ENCODE measurements at places on chromosomes 16 and 17.

DNA sequence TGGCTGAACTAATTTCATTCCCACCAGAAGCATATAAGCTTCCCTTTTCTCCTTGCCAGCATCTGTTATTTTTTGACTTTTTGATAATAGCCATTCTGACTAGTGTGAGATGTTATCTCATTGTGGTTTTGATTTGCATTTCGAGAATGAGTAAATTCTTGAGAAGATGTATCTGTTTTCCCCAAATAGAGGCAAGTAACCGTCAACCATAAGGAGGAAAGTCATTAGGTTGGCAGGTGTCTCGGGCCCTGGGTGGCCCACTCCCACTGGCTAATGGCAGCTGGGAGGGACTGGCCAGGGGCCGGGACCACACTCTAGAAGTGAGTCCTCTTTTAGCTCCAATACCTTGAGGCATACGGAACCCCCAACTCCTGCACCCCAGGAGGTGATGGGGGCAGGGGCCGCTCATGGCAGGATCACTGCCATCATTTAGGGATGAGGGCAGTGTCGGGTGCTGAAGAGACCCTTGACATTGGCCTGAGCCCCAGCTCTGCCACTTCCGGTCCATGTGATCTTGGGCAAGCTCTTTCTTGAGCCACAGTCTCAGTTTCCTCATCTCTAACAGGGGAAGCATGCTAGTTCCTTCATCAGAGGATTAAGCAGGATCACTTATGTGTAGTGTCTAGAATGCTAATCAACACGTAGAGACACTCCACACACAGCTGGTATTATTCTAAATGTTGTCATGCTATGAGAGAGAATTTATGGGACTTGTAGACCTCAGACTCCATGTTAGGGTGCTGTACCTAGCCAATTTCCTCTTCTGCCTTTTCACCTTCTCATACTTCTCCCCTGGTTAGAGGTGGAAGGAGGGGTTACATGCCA is 44.3 kb downstream of the RGS9 start:
- DNase-seq = no peak

GRCh38 chr16:4426021-4426684 is 485 bp downstream of the DNAJA3 start:
- DNase-seq = no peak

- no peak for DNase-seq
Measured at GRCh38 chr17:72692676-72693075, 399.8 kb downstream of the SLC39A11 start.

GRCh38 chr17:82385559-82386254 is 14.1 kb downstream of the UTS2R start:
- DNase-seq = no peak

GRCh38 chr17:30992551-30992950 is 21.7 kb downstream of the RNF135 start:
- no peak for DNase-seq

DNA sequence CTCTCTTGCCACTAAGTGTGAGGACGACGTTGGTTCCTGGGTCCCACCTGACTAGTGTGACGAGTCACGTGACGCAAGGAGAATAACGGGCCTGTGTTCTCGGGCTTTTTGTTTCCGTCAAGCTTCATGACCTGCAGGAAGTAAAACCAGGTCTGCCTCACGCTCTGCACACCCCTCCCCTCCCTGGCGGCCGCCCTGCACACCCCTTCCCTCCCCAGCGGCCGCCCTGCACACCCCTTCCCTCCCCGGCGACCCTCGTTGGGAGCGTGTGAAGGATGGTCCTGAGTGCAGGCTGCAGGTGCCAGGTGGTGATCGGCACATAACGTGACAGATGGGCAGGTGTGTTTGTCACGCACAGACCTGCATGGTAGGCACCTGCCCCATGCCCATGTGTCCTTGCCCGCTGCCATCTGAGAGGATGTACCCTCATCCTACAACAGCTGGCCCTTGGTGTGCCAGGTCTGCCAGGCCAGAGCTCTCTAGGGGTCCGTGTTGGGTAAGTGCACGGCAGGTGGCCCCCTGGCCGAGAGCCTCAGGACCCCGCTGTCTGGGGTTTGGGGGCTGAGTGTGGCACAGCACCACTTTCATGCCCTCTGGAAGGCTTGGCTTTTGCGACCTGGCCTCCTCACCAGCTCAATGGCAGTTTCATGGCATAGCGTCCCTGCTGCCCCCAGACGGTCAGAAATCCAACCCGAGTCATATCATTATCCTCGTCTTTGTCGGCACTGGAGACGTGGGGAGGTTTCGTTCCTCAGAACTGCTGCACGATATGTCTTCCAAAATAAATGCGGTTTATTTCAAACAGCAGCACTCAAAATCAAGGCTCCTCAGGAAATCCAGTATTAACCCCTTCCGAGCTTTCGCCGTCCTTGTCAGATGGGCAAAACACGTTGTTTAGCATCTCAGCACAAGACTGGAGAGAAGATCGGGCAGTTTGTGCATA is 191.8 kb upstream of the CHMP6 start:
- no peak for DNase-seq

GRCh38 chr17:81436294-81436849 is 41.1 kb downstream of the BAHCC1 start:
- DNase-seq = no peak

DNA sequence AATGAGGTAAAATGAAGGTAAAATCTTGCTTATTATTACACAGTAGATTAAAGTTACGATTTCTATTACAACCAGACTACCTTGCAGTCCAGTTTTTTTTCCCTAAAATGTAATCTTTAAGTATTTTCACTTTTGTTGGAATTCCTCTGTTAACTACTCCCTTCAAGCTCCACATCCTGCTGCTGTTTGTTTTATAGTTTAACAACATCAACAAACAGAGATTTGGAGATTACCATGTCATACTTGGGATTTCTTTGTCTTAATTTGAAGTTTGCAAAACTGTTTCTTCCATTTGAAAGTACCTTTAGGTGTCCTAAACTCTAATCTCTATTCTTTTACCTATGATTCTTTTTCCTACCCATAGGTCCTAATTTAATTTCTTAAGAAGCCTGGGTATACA is 83.3 kb downstream of the ABHD15 start:
- DNase-seq = no peak

All from pons (tissue), 1 donor.